ENCODE measurements at places on chromosomes 6 and 20.
A peak's percentile ranks its signal among the peaks of the same experiment; 100 is the strongest.

DNA sequence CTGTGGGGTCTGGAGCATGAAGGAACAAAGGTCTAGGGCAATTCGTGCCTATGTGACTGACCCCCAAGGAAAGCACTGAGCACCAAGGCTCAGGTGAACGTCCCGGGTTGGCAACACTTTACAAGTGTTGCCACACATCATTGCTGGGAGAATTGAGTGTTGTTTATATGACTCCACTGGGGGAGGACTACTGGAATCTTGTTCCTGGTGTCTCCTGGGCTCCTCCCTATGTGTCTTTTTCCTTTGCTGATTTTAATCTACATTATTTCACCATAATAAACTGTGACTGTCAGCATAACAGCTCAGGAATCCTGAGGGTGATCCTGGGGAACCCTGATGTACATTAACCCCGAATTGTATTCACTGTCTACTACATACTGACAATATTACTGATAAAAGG is 207.7 kb upstream of the BMP2 start:
- no peak for DNase-seq

- DNase-seq = no peak
Measured at GRCh38 chr6:104573350-104573749, 286.4 kb downstream of the HACE1 start.

DNA sequence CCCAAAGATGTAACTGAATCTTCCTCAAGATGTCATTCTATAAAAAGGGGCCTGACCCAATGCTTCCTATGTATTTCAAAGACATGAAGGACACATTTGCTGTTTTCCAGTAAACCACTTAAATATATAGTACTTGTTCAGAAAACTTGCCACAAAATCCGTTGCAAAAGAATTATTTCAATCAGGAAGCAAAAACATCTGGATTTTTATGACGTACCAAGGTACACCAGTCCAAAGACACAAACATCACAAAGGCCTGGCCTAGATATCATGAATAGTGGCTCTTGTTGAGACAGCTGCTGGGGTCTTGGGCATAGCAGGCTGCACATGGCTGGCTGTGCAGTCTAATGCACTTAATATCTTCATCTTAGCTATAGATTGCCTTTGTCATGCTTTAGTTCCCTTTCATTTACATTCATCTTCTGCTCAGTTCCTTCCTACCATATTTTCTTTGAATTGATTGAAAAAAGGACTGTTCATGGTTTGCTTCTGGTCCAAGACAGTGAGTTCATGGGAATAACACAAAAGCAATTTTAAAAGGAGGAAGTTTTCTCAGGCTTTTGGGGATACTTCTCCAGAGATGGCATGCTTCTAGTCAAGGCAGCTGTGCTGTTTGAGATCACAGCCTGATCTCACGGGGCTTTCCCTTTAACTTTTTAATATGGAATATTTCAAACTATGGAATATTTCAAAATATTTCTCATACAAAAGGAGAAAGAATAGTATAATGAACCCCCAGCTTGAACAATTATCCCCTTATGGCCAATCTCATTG is 44.5 kb downstream of the MYLIP start:
- DNase-seq = no peak

DNA sequence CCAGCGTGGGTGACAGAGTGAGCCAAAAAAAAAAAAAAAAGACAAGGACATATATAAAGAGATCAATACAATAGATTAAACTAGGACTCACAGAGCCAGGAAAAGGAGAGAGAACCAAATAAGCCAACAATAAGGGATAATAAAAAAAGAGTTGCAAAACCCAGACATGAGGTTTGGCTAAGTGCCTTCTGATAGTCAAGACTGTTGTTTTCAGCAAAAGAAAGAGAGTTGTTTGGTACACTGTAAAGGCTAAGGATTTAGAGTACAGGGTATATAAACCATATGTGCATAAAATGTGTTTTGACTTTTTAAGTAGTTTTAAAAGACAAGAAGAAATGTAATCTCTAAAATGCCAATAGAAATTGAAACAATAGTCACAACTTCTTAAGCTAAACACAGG is 42.8 kb downstream of the RPF2 start:
- no peak for DNase-seq

DNA sequence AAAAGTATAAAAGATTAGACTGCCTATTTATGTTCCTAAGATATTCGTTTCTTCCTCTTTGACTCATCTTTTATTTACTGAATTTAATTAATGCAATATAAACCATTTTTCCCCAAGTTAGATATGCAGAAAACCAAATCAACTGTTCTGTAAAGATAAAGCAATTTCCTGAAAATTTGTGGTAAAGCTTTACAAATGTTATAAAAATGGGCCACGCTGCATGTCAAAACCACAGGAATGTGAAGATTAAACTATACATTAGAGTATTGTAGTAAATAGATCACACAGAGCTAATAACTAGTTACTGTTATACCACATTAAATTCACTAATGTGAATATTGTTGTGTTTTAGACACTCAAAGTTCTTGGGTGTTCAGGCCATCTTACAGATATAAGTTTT is 83.4 kb downstream of the OPN5 start:
- DNase-seq = no peak

DNA sequence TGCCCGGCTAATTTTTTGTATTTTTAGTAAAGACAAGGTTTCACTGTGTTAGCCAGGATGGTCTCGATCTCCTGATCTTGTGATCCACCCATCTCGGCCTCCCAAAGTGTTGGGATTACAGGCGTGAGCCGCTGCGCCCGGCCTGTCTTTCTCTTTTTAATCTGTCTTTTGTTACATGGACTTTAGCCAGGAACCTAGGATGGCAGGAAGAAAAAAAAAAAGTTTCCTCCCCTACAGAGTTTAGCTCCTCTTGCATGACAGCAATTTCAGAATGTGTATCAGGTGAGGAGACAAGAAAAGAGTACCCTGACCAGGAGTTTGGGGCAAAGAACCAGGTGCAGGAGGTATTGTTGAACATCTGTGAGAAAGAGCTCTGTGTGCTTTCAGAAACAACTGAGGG is 21.4 kb upstream of the TXLNB start:
- DNase-seq = no peak

GRCh38 chr20:16806886-16807285 is 58.7 kb downstream of the OTOR start:
- DNase-seq = no peak

GRCh38 chr20:23095499-23095898 is 9.4 kb upstream of the CD93 start:
- no peak for DNase-seq

GRCh38 chr6:159456349-159456748 is 236.7 kb downstream of the SOD2 start:
- DNase-seq = no peak

- DNase-seq = no peak
Measured at GRCh38 chr6:44333273-44333919, 9.1 kb upstream of the SPATS1 start.

GRCh38 chr6:100121854-100122609 is 128.0 kb upstream of the MCHR2 start:
- no peak for DNase-seq

GRCh38 chr6:19175023-19175422 is 662.1 kb upstream of the ID4 start:
- no peak for DNase-seq

DNA sequence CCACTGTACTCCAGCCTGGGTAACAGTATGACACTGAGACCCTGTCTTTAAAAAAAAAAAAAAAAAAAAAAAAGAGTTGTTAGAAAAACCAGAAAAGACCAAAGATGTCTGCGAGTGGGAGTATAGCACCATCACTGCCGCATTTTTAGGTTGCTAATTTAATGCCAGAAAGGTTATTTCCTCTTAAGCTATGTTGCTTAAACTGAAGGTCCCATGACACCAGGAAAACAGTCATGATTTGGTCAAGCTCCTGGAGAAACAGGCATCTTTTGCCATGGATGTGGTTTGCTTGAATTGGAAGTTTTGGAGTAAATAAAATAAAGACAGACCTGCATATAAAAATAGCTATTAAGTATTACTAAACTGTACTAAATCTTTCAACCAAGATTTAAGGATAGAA is 68.3 kb upstream of the TNFRSF21 start:
- no peak for DNase-seq

GRCh38 chr6:34236131-34236442 is 586 bp upstream of the HMGA1 start:
- DNase-seq = peak; percentile 66

DNA sequence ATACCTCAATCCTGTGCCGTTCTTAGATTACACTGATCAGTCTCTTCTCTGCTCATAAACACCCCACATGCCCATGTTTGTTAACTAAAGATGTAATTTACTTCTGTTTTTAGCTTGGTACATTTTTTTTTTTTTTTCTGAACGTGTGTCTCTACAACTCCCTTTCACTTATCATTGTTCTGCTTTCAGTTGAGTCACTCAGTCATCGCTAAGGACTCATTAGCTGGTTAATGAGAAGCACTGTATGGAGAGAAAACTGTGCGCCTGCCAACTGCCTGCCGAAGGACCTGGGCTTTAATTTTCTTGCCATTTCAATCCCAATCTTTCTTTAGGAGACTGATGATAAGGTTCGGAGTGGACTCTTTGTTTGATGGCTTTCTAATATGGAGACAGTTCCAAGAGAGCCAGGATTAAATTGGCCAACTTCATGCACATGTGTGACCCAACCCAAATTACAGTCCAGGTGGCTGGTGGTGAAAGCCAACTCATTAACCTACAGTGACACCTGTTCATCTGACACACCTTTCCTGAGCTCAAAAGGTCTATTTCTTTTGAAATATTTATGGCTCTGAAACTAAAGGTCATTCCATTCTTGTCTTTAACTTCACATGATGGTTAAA is 334.1 kb downstream of the BCKDHB start:
- no peak for DNase-seq

DNA sequence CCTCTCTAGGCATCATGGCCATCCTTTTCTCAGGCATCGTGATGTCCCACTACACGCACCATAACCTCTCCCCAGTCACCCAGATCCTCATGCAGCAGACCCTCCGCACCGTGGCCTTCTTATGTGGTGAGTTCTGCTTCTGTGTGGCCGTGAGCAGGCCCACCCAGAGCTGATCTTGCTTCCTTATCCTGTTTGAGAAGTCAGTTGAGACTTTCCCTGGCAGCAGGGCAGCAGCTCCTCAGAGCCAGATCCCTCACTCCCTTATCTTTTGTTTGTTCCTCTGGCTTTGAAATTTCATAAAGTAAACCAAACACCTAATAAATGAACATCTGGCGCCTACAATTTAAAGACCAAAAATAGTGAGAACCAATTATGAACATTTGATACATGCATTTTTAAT is 40.6 kb downstream of the SPATA2 start:
- DNase-seq = no peak

DNA sequence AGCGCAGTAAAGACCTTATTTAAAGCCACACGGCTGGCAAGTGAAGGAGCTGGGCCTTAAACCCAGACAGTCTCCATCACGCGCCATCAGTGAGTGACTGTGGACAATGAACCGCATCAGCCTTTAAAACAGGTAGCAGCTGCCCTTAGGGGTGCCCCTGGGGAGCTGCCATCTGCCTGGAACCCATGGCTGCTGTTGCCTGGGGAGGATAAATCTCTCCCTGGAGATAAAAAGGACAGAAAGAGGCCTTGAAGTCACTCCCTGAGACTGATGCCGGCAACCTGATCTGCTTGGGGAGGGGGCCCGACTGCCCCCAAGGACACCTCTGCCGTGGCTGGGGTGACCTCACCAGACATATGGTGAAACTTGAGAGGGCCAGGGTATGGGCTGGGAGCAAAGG is 73.5 kb downstream of the PREX1 start:
- DNase-seq = no peak

- peak; percentile 20 for DNase-seq
Measured at GRCh38 chr6:166587631-166588413, 1.3 kb upstream of the RAMACL start.

- no peak for DNase-seq
Measured at GRCh38 chr6:158048589-158048988, 66.9 kb downstream of the SYNJ2 start.

DNA sequence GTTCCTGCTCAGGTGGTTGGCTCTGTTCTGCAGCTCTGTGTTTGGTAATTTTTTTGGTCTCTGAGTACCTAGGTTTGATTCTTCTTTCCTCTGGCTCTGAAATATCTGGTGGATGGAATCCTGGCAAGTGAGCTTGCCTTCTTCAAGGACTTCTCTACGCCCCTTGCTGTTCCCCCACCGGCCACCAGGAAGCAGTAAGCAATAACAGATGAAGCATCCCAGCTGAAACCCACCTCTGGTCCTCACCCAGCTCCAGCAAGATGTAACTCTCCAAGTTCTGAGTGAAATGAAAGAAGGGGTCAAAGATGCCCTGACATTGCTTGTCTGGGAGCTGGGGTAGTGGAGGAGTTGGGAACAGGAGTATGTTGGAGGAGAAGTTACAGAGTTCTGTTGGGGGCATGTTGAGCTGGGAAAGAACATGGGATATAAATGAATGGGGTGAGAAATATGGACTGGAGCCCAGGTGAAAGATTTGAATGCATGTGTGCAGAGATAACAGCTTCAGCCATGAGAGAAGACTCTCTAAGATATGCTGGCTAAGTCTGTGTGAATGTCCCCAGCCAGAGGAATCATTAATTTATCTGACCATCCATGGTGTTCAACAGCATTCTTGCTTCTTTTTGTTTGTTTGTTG is 51.3 kb upstream of the GLP1R start:
- DNase-seq = peak; percentile 8

DNA sequence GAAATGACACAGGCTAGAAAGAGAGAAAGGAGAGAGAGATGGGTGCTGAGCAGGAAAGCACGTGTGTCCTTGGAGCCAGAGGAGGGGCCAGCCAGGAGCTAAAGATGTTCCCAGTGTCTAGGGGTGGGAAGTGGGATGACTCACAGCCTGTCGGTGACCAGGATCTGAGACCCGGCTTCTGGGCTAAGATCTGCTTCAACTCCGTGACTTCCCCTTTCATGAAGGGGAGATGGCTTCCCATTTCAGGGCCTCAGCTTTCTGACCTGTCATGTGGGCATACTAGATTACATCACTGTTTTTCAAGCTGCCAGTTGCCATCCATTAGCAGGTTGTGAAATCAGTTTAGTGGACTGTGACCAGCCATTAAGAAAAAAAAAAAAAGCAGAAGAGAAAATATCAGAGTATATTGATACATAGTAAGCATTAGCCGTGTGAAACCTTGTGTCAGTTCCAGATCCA is 5.4 kb downstream of the TGM3 start:
- peak; percentile 36 for DNase-seq

GRCh38 chr6:32792901-32793435 is 23.8 kb downstream of the HLA-DOB start:
- DNase-seq = no peak

GRCh38 chr20:17557675-17558006 is 12.2 kb upstream of the DSTN start:
- no peak for DNase-seq

DNA sequence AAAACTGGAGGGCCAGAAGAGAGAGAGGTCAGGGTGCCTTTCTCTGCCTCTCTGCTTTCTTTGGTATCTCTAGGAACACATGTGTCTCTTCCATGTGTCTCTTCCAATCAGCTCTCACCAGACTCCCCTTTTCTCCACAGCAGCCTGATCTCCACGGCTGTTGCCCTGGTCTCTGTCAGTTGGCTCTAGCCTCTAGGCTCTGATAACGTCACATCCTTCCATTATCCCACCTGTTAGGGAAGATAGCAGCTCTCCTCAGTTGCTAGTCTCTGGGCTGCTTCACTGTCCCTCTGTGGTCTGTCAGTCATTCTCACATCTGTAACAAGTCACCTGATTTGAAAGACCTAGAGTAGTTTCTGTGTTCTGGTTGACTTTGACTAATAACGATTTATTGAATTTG is 80.2 kb downstream of the PLCB4 start:
- no peak for DNase-seq

GRCh38 chr6:144310765-144311164 is 25.6 kb downstream of the UTRN start:
- no peak for DNase-seq

Measured in CD4-positive, alpha-beta T cell treated with Interferon alpha-2 for 1 hour (primary cell).